Central memory CD4-positive, alpha-beta T cell (primary cell): ENCODE measurements at places on chromosomes 16 and 17.

- no peak for DNase-seq
Observed at GRCh38 chr16:79897104-79897452, 296.5 kb upstream of the MAF start.

- DNase-seq: no peak
Observed at GRCh38 chr17:29677824-29678223, 55.1 kb upstream of the CORO6 start.

- no peak for DNase-seq
Observed at GRCh38 chr17:74271901-74272561, 2.0 kb upstream of the DNAI2 start.

GRCh38 chr17:51322390-51323029 is 62.2 kb downstream of the UTP18 start:
- DNase-seq: no peak

DNA sequence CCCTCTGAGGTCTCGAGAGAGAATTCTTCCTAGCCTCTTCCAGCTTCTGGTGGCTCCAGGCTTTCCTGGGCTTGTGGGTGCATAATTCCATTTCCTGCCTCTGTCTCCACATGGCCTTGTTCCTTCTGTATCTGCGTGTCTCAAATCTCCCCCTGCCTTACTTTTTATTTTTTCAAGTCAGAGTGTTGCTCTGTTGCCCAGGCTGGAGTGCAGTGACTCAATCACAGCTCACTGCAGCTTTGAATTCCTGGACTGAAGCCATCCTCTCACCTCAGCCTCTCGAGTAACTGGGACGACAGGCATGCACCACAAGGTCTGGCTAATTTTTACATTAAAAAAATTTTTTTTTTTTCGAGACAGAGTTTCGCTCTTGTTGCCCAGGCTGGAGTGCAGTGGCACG is 120.6 kb downstream of the SHISA9 start:
- DNase-seq: no peak

DNA sequence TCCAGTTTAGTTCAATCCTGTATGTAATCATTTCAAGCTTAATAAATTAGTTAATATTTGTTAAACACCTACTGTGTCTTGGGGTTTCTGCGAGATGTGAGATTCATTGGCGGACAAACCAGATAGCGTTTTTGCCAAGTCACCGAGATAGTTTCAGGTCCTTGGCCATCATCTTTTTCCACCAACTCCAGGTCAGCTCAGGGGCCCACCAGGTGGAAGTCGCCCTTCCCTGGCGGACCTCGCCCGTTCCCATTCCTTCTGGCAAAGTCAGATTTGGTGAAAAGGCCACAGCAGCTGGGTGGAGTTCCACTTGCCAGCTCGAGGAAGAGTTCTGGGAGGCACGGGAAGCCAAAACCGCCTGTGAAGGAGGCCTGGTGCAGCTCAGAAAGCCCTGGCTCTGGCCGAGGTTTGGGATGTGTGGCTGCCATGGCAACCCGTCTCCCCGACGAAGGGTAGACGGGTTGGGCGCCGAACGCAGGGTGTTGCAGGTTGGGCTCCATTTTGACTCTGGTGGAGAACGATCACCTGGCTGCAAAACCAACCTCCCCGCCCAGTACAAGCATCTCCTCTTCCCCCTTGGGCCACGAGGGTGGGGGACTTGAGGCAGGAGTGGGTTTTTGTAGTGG is 39.5 kb downstream of the CMIP start:
- DNase-seq: no peak

GRCh38 chr17:41869426-41869825 is 4.2 kb upstream of the KLHL11 start:
- no peak for DNase-seq

- DNase-seq: no peak
Observed at GRCh38 chr16:23245268-23245667, 56.8 kb upstream of the SCNN1B start.

GRCh38 chr16:58499615-58500351 is at the start of gene NDRG4:
Gene NDRG4, plus strand, starts transcription at chr16:58500143. Its CDS starts 106 bp downstream, at chr16:58500249.
- peak; percentile 34 for DNase-seq
